Renal cortex interstitium (tissue), 15 donors: ENCODE measurements at places on chromosomes 13 and 19. TPM values are rescaled to one million over a fixed set of nuclear protein-coding genes. Genes with fewer than 3 reads are reported as not detected.

GRCh38 chr13:53873558-53873957 is 844.9 kb downstream of the OLFM4 start:
- no peak for DNase-seq

The ICAM1 gene
- 6.7 TPM for polyA plus RNA-seq

DNA sequence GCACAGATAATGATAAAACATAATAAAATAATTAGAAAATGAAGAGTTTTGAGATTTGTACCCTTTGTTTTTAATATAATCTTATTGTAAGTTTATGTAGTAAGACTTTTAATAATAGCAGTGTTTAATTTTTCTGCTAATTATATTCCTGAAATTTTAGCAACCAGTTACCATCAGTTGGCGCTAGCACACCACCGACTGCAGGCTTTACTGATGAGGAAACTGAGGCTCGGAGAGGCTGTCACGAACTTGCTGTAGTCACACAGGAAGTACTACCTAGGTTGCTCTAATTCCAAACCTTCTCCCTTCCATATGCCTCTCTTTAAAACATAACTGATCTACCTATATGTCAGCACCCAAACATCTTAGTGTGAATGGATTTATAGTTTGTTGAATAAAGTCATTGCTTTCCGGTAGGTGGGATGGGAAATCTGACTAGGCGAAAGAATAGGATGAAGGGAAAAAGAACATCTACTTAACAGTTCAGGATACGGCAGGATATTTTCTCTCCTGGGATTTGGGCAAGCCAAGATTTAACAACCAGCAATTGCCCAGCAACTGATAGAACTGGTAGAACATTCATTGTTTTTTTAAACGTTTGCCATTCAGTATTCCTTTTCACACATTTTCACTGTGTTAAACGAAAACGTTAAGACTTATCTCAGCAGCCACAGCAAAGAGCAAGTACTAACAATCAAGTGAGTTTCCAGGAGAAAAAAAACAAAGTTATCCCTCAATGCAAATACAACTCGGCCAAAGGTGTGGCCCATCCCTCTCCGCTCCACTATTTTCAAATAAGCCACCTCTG is 822 bp upstream of the RFXAP start:
- DNase-seq = no peak

The ZNF570 gene
- 9.4 TPM for polyA plus RNA-seq

DNA sequence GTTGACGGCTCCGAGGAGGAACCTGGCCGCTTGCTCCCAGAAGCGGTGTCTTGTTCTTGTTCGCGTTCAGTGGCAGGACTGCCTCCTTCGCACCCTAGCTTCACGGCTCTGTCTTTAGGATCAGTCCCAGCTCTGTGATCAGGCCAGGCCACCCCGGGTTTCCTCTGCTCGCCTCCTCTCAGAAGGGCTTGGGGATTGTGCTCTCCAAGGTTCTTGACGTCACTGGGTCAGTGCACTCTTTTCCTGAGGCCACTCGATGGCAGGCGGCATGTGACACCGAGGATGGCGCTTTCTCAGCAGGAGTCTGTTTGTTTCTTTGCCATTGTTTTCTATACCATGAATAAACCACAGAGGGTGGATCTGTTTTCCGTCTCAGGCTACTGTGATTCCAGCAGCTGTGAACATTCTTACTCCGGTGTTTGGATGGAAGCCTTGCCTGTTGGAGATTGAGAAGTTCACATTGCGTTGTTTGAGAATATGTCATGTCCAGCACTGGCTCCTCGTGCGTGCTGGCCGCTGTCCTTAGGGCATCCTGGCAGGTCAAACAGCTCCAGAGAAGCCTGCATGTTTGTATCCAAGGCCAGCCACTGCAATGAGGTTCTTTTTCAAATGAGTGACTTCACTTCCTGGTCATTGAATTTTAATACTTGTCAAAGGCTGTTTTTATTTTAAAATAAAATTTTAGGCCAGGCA is 44.5 kb downstream of the SLC7A9 start:
- DNase-seq = no peak

DNA sequence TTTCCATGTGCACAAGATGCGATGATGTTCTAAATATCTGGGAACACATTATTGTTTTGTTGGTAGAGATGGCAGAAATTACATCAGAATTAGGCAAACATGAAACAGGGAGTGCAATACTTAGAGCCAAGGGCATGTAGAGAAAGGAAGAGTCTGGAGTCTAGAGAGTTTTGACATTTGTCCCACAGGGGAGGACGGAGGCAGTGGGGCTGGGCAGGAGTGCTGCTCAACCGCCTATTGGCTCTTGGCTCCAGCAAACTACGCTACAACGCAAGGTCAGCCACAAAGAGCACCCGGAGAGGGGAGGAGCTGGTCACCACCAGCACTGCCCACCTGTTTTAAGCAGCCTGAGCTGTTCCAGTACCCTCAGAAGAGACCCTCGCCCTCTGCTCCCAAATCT is 108.3 kb downstream of the ABCC4 start:
- DNase-seq = no peak

The ZNF329 gene
- 26.0 TPM for polyA plus RNA-seq

GRCh38 chr13:81275666-81276258 is 934.8 kb upstream of the SPRY2 start:
- no peak for DNase-seq

- DNase-seq = no peak
Observed at GRCh38 chr13:37187105-37187504, 81.6 kb upstream of the CSNK1A1L start.

GRCh38 chr19:19480688-19481087 is 34.7 kb downstream of the TSSK6 start:
- DNase-seq = no peak

GRCh38 chr19:41941410-41942202 is 13.4 kb upstream of the ERFL start:
- no peak for DNase-seq

The IQCN gene
- 7.2 TPM for polyA plus RNA-seq

- no peak for DNase-seq
Observed at GRCh38 chr19:57324992-57325391, 4.7 kb downstream of the ZNF543 start.

DNA sequence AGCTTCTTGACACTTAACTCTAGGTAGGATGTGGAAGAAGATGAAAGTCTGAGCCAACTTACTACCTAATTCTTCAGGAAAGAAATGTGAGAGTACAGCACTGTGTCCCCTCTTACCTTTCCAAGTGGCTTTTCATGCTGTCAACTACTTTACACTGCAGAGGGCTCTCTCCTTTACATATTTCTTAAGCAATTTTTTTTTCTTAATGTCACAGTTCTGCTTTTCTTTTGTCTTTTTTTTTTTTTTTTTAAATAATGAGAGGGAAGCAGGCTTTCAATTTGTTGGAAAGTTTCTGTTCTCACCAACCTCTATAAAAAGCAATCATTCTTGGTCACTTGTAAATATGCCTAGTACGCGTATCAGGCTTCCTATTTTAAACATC is 212.7 kb upstream of the MIR17HG start:
- no peak for DNase-seq
